ENCODE measurements at places on chromosomes 12 and 14.

DNA sequence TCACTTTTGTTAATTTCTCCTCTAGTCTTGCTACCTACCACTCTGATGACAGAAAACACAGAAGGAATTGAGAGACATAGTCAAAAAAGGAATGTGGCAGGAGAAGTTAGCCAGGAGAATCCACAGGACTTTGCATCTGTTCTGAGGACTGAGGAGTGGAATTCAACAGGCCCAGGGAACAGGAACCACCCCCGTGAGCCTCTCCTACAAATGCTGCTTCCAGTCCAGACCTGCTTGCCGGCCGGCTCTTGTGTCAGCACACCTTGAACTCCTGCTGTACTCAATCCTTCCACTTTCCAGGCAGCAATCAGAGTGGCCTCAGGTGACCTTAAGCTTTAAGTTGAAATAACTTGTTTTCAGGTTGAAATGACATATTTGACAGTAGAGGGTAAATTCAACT lies 903.1 kb downstream of the BCL11B start:
- no peak for DNase-seq

DNA sequence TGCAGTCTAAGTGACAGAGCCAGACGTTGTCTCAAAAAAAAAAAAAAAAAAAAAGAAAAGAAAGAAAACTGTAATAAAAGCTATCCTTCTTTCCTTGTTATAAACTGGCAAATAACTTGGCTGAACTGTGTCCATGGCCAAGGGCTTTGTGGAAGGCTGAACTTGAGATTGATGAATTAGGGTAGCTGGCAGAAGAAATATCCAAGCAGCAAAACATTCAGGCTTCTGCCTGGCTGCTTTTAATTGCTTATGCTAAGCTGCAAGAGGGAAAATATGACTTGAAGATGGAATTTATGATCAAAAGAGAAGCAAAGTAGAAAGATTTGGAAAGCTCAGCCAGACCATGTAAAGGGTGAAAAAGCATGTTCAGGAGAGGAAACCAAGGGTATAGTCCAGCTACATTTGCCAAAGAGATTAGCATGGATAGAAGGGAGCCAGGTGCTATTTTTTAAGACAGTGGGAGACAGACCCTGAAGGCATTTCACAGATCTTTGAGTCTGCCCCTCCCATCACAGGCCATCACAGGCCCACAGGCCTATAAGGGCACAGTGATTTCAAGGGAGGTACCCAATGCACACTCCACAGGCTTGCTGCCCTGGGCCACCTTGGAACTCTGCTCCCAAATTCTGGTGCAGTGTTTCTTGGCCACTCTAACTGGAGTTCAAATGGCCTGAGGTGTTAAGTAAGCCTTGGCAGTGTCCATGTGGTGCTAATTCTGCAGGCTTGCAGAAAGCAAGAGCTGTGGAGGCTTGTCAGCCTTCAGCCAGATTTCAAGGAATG lies 226.0 kb downstream of the AEBP2 start:
- DNase-seq = no peak

- DNase-seq = no peak
Measured at GRCh38 chr12:116325336-116325664, 47.8 kb upstream of the MED13L start.

- DNase-seq = no peak
Measured at GRCh38 chr12:93894391-93895088, 217.4 kb downstream of the CRADD start.

- peak; percentile 15 for DNase-seq
Measured at GRCh38 chr12:121190523-121191031, 19.4 kb upstream of the P2RX4 start.

DNA sequence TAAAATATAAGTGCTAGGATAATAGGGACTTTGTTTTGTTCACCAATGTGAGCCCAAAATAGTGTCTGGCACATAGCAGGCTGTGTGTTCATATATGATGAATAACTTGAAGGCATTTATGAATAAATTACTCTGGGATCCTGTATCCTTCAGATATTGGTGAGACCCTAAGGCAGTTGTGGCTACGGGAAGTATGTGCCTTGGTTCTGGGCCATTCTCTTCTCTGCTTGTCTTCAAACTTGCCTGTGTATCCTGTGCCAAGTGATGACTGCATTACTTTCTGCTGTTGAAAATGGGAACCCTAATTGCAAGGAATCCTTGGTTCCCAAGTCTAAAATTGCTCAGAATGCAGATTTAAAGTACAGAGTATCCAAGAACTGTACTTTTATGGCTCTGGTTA lies 67.6 kb upstream of the KTN1 start:
- no peak for DNase-seq

DNA sequence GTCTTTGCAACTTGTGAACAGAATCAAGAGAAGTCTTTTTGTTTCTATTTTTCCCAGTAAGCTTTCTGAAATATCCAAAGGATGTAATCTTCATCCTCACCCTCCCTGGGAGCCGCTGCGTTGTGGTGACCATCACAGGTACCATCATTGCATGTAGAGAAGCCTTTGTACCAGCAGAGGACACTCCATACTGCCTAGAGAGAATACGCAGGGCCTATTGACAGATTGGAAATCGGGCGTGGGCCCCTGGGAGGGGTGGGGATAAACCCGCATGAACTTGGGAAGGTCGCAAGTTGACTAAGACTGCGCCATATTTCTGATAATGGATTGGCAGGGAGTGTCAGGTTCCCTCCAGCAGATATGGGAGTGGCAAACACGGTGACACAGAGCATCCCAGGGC lies 12.7 kb downstream of the KRT1 start:
- DNase-seq = no peak

DNA sequence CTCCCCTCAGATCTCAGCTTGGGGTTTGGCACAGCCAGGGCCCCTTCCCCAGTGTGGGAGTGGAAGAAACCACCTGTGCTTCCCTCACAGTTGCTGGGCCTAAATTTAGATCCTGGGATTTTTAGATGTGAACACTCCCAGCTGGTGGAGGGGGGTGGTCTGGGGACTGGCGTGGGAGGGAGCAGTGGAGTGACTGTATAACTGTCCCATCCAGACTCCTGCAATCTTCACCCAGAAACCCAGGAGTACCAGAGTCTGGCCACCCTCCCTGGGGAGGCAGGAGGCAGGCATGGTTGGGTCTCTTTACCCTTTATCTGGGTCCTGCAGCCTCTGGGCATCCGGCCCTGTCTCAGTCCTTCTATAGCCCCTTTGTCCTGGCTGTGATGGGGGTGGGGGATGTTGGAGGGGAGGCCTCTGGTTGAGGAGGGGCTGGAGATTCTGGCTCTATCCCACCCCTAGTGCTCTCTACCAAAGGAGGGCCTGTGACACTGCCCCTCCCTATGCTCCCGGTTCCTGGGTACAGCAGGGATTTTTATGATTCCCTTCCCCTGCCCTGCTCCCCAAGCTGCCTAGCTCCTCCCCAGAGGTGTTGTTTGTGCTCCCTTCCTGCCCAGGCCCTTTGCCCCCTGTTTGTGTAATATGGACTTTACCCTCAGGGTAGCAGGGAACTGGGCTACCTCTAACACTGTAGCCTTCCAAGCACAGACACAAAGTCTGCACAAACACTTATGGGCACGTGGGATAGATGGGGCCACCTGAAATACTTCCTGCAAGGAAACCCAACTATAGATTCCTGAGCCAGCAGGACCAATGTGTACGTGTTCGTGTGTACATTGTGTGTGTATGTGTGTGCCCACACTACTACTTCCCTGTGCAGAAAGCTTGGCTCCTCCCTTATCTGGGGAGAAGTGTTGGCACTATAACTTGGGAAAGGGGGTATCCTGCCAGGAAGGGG lies 1.7 kb downstream of the ERBB3 start:
- no peak for DNase-seq

GRCh38 chr14:37172936-37173614 lies 669 bp upstream of the SLC25A21 start:
- DNase-seq = no peak

Measured in T1000 (cell line).